ENCODE measurements at places on chromosomes 7 and 10.

DNA sequence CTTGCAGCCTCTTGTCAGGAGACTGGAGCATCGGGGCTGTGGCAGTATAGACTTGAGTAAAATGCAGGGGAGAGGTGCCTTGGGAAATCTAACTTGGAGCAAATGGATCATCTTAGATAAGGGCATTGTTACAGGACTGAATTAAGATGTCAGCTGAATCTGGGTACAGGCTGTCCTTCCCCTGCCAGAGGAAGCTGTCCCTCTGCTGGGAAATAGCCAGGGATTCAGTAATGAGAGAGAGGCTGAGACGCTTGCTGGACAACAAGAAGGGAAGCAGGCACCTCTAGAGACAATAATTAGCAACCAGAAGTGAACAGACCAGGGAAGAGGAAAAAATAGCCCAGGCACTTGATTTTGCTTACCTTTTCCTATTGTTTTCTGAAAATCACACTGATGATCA lies 20.7 kb upstream of the RAPGEF5 start:
- DNase-seq: no peak

- no peak for DNase-seq
Observed at GRCh38 chr10:71622154-71622526, 97.4 kb downstream of the C10orf105 start.

GRCh38 chr7:38424750-38425463 lies 151.5 kb upstream of the TARP start:
- no peak for DNase-seq

DNA sequence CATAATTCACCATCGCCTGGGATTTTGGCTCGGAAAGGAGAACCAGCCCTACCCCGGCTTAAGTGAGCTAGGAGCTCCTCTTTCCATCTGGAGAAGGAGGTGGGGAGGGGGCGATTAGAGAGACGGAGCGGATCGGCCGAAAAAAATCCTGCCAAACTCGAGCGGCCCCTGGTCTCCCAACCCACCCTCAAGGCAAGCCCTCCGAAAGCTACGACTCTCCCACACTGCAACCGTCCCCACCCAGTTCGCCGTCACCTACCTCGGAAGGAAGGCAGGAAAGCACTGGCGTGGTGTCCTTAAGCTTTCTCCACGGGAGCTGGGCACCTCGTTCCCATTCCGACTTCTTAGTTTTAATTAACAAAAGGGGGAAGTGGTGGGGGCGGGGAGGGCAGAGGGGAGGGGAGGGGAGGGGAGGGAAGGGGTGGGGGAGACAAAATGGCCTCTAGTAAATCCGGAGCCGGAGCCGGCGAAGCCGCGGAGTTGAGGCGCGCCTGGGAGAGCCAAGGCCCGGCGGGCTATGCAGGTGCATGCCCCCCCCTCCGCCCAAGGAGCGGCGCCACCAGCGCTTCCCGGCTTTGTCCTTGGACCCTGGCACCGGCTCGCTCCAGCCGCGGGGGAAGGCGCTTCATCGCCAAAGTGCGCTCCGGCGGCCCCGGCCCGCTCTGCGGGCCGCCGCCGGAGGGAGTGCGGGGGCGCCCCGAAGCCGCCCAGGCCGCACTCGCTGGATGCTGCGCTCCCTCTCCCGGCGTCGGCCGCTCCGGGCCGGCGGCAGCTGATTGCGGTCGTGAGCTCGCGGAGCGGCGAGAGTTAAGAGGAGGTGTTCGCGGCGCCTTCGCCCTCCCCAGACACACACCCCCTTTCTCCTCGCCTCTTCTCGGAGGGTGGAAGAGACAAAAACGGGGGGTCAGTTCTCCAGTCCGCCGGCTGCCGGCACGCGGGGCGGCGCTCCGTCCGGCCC lies at the start of gene LRRC4:
Gene LRRC4 (minus strand): TSS at position 784 of the 958 bp plus-strand sequence. CDS start 797 bp downstream, outside the sequence.
- peak; percentile 60 for DNase-seq

Data from GM06990 (cell line).